ENCODE measurements at places on chromosomes 2 and 18. TPM values are rescaled to one million over a fixed set of nuclear protein-coding genes. Genes with fewer than 3 reads are reported as not detected.

Gene PLEK
- total RNA-seq, result not detected

Gene C2orf66
- total RNA-seq, result 0.35 TPM

GRCh38 chr18:10896851-10897250 lies 252.5 kb downstream of the PIEZO2 start:
- no peak for DNase-seq
- no peaks in the 10 kb centered on the region for H3K27me3 ChIP-seq
- H3K36me3 ChIP-seq, result no peaks in the 10 kb centered on the region
- H3K4me3 ChIP-seq, result no peak overlapping the region

Gene CDH19
- 0.27 TPM for total RNA-seq

GRCh38 chr2:27126252-27126710 lies 2.7 kb downstream of the ABHD1 start:
- peaks cover 8% of the 10 kb centered on the region for H3K4me1 ChIP-seq
- H3K4me3 ChIP-seq, result no peak overlapping the region
- peaks cover 23% of the 10 kb centered on the region for H3K27me3 ChIP-seq
- DNase-seq, result no peak
- H3K27ac ChIP-seq, result peak overlapping the region; percentile 31
- peaks cover 22% of the 10 kb centered on the region for H3K36me3 ChIP-seq

Gene ERMN
- total RNA-seq, result not detected
